Astrocyte of the spinal cord (primary cell): ENCODE measurements at places on chromosomes 5 and 9.

GRCh38 chr9:125374443-125375309 lies 113.0 kb downstream of the GAPVD1 start:
- DNase-seq, result peak; percentile 71

DNA sequence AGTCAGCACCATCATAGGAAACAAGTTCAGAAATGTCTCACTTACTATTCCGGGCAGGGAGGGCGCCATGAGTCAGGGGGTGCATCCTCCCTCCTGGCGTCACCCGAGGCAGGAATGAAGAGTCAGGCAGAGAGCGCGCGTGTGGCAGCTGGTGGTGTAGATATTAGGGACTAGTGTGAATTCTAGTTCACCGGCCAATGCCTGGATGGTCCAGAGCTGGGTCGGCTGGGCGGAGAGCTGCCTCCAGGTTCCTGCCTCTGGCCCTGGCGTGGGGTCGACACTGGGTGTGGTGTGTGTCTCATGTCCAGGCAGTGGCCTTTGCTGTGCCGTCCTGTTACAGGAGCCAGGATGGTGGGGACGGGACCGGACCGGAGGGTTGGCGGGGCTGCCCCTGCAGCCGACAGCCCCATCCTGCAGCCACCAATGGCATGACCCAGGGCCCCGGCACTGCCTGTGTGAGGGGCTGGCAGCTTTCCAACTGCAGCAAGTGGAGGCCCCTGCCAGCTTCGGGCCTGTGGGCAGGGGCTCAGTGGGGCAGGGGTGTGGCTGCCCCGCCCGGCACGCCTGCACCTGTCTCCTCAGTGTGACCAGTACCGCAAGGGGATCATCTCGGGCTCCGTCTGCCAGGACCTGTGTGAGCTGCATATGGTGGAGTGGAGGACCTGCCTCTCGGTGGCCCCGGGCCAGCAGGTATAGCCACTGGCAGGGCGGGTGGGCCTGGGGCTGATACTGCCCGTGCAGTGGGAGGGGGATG lies 9.1 kb downstream of the DIPK1B start:
- peak; percentile 78 for DNase-seq

GRCh38 chr9:118990949-118991348 lies 378.3 kb downstream of the BRINP1 start:
- DNase-seq, result no peak

DNA sequence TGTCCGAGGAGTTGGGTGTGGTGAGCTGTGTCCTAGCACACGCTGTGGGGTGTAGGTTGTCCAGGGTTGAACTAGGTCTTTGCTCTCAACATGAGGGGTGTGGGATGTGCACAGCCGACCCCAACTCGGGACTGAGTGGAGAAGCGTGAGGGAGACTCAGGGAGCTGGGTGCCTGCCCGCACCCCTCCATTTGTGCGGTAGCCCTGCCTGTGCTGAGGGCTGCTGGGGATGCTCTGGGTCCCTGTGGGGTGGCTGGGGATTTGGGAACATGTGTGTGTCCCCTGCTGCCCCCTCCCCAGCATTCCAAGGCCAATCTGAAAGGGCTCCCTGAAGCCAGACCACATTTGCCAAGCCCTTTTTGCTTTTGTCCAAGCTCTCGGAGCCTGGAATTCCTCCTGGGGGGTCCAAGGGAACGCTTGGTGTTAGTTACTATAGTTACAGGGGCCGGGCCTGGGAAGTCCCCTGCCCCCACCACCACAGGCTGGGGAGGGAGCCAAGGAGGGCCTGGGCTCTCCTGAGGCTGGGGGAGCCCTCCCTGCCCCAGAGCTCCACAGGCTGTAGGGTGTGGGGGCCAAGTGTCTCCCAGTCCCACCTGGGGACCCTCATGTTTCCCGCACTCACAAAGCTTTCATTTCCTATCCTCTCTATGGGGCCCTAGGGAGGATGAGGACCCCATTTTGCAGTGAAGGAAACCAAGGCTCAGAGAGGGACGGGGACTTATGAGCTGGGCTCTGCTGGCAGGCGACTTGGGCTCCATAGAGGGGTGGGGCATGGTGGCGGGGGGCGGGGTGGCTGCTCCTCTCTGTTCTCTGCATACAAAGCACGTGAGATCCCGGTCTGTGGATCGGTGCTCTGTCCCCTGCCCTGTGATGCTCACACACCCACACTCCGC lies 1.1 kb downstream of the CRB2 start:
- no peak for DNase-seq

DNA sequence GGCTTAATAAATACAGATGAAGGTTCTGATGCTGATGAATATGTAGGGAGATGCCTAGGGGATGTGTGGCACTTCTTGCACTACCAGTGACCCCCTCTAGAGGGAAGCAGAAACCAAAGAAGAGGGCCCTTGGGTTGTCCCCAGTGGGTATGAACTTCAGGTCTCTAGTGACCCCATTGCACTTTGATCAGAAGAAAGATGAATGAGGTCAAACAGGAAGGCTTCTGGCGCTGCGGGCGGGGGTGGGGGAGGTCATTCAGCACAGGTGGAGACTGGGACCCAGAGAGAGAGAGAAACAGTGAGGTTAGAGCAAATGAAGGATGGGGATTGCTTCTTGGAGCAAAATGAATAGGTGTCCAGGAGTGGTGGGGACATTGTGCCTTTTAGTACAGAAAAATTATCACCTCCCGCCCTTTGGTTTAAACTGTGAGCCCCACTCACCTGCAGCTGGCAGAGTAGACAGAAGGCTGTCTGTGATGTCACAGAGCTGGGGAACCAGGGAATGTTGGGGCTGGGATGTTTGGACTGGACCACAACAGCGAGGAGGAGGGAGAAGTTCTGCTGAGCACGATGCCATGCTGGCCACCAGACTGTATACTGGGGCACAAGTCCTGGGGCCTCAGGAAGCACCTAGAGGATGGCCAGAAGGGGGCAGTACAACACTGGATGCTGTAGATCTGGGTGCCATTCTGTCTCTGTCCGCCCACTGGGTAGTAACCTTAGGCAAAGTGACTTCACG lies at the start of gene TEX48:
Gene TEX48, minus strand, starts transcription at position 599 of the 739 bp plus-strand sequence. CDS start 10,469 bp downstream, outside the sequence.
- peak; percentile 71 for DNase-seq

- DNase-seq, result peak; percentile 45
Measured at GRCh38 chr9:121883281-121884056, 209.6 kb downstream of the TTLL11 start.

DNA sequence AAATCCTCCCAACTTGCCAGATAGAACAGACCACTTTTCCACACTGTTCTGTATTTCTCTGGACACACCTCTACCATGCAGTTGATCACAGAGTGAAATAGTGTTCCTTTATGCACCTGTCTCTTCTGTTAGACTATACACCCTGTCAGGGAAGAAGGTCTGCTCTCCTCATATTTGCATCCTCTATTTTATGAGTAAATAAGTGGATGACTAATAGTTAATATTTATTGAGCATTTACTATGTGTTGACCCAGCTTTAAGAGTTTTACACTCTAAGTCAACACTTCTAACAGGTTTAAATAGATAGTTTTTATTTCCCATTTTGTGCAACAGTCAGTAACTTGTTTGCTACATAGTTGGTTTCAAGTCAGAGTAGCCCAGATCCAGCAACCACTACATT lies 452.8 kb upstream of the MPDZ start:
- DNase-seq, result no peak

GRCh38 chr5:136768457-136768856 lies 403.1 kb upstream of the TRPC7 start:
- no peak for DNase-seq

GRCh38 chr9:31823365-31823764 lies 561.1 kb upstream of the ACO1 start:
- no peak for DNase-seq

- DNase-seq, result no peak
Measured at GRCh38 chr9:81207651-81208050, 481.7 kb downstream of the TLE1 start.

GRCh38 chr5:28666110-28666509 lies 1627.7 kb upstream of the CDH9 start:
- no peak for DNase-seq

DNA sequence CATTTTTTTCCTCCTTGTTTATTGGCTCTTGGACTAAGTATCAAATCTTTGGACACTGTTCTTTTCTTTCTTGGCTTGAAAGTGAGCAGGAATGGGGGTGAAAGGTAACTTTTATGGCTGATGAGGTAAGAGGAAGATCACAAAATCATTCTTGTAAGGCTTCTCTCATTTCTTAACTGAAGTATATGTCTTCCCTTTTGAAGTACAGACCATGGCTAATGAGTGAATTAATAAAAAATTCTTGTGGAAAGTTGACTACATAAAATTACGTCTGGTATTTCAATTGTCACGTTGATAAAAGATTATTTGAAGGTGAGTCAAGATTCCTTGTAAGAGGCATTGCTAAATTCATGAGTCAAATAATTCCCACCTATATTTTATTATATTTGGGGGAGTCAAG lies 25.1 kb downstream of the VCAN start:
- no peak for DNase-seq

- DNase-seq, result no peak
Measured at GRCh38 chr5:107640568-107640967, 30.2 kb downstream of the EFNA5 start.

GRCh38 chr5:68408345-68408871 lies 192.9 kb downstream of the PIK3R1 start:
- no peak for DNase-seq

GRCh38 chr5:5141625-5142525 lies 1.7 kb downstream of the ADAMTS16 start:
- DNase-seq, result peak; percentile 73

DNA sequence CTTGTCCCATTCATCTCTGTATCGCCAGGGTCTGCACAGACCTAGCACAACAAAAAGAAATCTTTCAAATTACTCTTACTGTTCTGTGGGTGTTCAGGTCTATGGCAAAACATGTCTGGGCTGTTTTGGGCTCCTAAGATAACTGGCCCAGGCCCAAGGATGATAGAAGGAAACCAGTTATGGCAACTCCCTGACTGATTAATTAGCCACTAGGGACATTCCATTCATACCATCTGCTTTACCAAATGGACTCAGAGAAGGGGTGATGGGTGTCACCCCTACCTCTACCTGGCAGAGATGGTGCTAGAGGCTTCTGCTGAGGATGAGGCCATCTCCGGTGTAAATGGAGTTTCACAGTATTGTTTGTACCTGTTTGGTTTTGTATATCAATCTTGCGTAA lies 1.9 kb downstream of the SLC31A2 start:
- no peak for DNase-seq

DNA sequence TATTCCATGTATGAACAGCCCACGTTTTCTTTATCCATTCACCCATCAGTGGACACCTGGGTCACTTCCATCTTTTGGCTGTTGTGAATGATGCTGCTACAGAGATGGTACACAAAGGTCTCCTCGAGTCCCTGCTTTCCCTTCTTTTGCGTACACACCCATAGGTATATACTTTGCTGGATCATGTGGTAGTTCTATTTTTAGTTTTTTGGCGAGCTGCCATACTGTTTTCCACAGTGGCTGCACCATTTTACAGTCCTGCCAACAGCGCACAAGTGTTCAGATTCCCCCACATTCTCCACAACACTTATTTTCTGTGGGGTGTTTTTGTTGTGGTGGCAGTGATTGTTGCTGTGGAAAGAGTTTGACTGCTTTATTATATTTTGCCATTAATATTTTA lies 16.2 kb downstream of the RAPGEF1 start:
- DNase-seq, result no peak

GRCh38 chr9:18447541-18447940 lies 26.4 kb upstream of the ADAMTSL1 start:
- no peak for DNase-seq
